ENCODE measurements at places on chromosomes 3 and 15.

DNA sequence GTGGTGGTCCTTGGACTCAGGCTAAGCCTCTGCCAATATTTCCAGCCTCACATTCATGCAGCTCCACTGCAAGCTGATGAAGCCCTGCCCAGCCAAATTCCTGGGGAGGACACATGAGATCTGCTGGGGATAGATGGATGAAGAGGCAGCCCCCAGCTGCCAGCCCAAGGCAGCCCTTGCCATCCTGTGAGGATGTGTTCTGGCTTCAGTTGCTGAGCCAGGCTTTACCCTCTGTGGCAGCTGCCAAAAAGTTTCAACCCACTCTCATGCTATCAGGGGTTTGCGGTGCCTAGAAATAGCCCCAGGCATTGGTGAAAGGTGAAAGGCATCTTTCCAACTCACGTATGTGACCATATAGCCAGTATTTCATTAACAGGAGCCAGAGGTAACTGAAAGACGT, 37.6 kb downstream of the C2CD4A start:
- DNase-seq: no peak

DNA sequence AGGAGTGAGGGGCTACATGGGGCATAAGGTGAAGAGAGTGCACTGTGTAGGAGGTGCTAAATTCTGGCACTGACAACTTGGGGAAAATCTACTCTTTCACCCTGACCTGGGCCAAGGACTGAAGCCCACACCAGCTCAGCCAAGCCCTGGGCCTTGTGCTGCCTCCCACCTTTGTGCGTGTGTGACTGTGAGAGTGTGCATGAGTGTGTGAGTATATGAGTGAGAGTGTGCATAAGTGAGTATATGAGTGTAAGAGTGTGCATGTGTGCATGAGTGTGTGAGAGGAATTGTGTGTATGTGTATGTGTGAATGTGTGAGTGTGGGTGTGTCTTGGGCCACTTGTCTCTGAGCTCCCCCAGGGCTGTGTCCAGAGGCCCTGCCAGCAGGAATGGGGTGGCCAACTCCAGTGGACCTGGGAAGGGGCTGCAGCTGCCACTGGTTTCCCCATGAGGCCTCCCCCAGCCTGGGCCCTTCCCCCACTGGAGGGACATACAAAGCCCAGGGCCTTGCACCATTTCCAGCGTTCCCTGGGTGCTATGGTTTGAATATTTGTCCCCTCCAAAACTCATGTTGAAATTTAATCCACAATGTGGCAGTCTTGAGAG, 15.2 kb downstream of the C3orf22 start:
- no peak for DNase-seq

GRCh38 chr3:3189102-3189727, 9.7 kb upstream of the CRBN start:
- DNase-seq: no peak

- no peak for DNase-seq
Observed at GRCh38 chr15:93973287-93973686, 258.1 kb upstream of the MCTP2 start.

GRCh38 chr15:33639978-33640377, 328.3 kb upstream of the CHRM5 start:
- no peak for DNase-seq

- no peak for DNase-seq
Observed at GRCh38 chr3:158379517-158379916, 191.5 kb upstream of the MLF1 start.

GRCh38 chr15:100671858-100672543, 69.6 kb downstream of the ASB7 start:
- peak; percentile 47 for DNase-seq

- DNase-seq: peak; percentile 25
Observed at GRCh38 chr15:70559265-70560239, 203.8 kb downstream of the UACA start.

GRCh38 chr15:32873284-32874114, 155.7 kb downstream of the GREM1 start:
- DNase-seq: peak; percentile 69

DNA sequence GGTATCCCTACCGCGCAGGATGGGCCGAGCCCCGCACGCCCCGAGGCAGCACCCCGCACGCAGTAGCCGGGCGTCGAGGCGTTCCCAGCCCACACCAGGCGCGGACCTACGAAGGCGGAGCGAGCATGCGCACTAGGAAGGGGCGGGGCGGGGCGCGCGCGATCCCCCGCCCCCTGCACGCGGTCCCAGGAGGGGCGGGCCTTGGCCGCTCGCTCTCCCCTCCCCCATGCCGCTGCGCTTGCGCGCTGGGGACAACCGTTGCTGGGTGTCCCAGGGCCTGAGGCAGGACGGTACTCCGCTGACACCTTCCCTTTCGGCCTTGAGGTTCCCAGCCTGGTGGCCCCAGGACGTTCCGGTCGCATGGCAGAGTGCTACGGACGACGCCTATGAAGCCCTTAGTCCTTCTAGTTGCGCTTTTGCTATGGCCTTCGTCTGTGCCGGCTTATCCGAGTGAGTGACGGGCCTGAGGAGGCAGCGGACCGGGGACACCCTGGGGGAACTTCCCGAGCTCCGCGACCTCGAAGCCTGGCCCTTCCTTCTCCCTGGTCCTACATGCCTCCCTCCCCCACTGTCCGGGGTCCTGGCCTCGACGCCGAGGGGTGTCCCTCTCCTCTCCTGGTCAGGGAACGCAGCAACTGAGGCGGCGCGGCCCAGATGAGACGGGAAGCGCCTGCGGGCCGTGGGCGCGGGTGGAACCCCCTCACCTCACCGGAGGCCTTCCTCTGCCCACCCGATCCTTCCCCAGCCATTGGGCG, at the start of gene SPESP1:
Gene SPESP1 (plus strand): TSS at position 258 of the 755 bp plus-strand sequence. CDS start 129 bp downstream, at position 387.
- DNase-seq: peak; percentile 72

- DNase-seq: no peak
Observed at GRCh38 chr3:107428051-107428858, 51.0 kb downstream of the CCDC54 start.

DNA sequence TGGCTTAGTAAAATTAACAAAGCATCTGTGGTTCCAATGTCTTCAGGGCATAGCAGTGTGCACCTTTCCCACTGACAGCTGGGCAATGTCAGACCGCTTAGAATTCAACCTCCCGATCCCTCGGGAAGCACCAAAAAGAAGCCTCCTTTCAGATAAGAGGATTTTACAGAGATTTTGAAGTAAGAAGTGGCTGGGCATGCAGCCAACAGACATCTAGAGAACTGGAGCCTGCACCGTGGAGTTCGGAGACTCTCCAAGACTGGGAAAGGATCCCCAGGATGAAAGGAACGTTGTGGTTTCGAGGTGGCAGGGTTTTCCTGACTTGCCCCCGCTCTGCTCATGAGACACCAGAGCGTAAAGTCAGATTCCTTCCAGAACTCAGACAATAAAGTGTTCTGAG, 5.3 kb downstream of the FAM174B start:
- DNase-seq: peak; percentile 20

GRCh38 chr3:122063908-122064307, 8.7 kb downstream of the CD86 start:
- DNase-seq: no peak

DNA sequence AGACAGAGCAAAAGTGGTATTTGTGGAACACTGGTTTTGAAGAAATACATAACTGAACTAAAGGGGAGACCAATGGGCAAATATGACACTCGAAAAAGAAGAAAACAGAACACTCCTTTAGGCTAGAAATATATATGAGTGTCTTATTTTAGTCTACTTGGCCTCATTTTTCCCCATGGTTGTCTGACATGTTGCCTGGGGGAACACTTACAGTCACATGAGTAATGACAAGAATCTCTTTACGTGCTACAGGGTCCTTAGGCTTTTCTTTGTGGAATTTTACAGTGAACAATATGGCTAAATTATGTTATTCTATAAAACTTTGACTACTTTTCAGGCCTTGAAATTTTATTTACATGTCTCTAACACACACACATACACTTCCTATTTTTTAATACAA, 17.6 kb downstream of the METTL6 start:
- DNase-seq: no peak

DNA sequence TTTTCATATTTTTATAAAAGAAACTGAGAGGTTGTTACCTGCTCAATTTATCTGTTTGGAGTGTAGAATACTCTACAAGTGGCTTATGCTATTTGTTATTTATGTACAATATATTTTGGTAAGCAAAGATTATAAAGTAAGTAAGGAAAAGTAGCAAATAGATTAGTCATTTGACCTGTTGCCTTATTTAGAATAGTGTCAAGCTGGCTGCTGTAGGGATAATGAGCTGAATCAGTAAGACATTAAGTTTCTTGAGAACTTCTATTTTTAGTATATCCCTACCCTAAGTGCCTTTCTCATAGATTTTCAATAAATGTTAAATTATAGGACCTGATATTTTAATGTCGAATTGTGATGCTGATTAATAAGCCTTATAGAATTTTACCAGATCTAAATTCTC, 37.2 kb downstream of the ECT2 start:
- peak; percentile 32 for DNase-seq

DNA sequence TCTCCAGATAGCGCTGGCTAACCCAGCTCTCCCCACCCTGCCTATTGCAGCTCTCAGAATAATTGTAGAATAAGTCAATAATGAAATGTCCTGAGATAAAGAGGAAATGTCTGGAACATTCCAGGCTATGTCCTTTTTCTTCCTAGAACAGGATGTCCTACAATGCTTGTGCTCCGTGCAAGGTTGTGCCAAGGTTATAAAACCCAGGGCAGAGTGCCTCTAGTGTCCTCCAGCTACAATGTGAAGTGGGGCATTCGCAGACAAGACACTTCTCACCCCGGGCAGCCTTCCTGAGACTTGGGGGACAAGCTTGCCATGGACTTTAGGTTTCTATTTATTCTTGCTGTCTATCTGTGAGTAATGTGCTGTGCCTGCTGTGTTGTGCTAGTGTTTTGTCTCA, 900.6 kb downstream of the TUSC7 start:
- DNase-seq: no peak

DNA sequence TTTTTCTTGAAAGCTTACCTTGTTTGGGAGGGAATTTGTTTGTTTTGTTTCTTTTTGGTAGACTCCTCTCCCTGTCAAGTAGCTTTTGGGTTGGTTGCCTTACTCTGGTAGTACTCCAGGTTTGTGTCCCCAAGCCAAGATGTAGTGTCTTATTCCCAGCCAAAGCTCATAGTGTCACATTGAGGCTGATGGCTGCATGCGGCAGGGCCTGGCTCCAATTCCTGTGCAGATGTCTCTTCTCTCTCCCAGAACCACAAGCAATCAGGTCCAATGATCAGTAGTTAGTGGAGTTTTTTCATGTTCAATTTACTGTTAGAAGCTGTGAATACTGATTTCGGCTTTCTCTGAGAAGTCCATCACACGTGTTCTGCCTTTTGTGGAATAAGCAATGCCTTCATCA, 221.1 kb upstream of the THBS1 start:
- no peak for DNase-seq

DNA sequence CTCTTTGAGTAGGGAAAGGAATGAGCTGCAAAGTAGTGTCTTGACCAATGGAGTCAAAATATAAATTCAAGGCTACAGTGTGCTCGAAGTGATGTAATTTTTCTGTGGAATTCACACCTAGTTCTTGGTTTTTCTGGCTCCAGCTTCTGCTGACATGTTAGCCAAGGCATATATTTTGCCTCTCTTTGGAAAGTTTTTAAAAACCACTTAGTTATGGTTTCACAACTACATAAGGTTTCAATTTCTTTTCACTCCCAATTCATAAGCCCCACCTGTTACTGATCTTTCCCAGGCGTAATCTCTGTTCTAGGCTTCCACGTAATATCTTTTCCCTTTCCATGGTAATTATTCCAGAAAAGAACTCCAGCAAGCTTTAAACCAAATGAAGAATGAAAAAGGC, 46.9 kb downstream of the GADL1 start:
- peak; percentile 17 for DNase-seq

DNA sequence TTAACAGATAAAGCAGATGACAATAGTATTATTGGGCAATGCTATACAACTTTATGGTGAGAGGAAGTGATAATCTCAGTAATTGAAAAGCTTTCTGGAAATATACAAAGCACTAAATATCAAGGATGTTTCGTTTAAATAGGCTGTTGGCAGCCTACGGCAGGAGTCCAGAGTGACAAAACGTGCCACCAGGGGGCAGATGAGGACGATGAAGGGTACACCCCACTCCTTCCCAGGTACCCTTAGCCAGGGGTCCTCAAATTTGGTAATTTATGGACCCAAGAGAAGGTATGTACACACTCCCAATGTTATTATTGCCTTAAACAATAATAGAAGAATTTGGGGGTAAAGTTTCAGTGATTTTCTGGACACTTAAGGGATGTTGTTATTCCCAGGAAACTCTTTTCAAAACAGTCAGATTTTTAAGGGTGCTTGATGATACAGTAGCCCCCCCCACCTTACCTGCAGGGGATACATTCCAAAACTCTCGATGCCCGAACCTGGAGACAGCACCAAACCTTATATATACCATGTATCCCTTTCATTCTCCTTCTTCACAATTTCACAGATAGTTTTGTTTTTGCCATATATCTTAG, 1.4 kb upstream of the MAGEL2 start:
- peak; percentile 15 for DNase-seq

DNA sequence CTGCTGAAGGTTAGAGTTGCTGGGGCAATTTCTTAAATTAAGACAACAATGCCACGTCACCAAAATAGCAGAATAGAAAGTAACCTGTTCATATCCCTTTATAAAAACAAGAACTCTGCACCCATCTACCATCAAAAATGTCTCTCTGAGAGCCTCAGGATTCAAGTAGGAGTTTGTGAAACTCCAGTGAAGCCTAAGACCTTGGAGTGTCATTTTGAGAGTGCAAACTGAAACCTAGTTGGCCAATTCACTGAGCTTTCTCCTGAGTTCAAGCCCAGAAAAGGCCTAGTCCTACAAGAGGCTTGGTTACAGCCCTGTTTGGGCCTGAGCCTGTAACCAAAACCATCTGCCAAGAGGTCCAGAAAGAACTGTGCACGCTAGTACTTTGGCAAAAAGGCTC, 335.1 kb downstream of the EFHB start:
- no peak for DNase-seq

GRCh38 chr3:161163297-161163696, 57.8 kb upstream of the NMD3 start:
- DNase-seq: peak; percentile 91

GRCh38 chr3:29168696-29169095, 112.2 kb upstream of the RBMS3 start:
- DNase-seq: peak; percentile 79

- DNase-seq: no peak
Observed at GRCh38 chr3:31622636-31623288, 90.0 kb downstream of the STT3B start.

DNA sequence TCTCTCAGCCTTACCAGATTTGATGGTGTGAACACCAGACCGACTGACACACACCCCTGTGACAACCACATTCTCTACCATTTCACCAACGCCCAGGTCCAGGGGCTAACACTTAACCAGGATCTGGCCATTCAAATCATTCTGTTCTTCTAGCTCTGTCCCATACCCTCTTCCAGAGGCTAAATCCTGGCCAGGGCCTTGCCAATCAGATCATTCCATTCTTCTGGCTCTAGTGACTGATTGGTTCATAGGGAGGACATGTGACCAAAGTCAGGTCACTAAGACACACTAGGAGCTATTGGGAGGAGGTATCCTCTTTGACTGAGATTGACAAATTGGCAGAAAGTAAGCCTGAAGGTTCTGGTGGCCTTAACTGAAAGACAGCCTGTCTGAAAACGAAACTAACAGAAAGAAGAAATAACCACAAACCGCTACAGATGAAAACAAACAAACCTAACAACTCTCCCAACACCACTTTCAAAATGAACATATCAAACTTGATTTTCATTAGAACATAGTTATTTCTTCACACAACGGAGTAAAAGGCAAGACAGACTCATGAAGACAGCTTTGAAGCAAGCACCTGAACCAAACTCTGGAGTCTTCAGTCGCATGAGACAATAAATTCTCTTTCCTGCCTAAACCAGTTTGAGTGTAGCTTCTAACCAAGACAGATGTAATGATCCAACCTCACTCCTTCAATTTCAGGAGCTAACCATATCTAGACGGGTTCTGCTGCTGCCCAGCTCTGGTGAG, 68.5 kb downstream of the TRANK1 start:
- DNase-seq: no peak
